ENCODE measurements at places on chromosomes 7 and 10.

GRCh38 chr7:123135960-123136359, 63.8 kb downstream of the SLC13A1 start:
- no peak for DNase-seq

GRCh38 chr10:61897671-61898434, 3.6 kb upstream of the ARID5B start:
- DNase-seq, result peak; percentile 40

DNA sequence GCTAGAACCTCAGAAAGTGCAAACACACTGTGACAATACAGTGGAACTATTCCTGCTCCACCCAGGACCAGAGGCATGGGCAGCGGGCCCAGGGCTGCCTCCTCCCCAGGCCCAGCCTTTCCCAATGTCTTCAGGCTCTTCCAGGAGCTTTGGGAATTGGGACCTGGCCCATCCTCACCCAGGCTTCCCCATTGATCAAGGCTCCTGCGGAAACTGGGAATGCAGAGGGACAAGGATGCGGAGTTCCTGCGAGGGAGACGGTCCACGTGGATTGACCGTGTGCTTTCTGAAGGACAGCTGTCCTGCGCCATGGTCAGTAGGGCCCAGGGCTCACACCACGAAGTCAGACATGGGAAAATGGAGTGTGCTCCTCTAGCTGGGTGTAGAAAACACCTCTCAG, 56.6 kb downstream of the CSGALNACT2 start:
- no peak for DNase-seq

GRCh38 chr10:97411406-97411805, 10.3 kb upstream of the RRP12 start:
- DNase-seq, result no peak

DNA sequence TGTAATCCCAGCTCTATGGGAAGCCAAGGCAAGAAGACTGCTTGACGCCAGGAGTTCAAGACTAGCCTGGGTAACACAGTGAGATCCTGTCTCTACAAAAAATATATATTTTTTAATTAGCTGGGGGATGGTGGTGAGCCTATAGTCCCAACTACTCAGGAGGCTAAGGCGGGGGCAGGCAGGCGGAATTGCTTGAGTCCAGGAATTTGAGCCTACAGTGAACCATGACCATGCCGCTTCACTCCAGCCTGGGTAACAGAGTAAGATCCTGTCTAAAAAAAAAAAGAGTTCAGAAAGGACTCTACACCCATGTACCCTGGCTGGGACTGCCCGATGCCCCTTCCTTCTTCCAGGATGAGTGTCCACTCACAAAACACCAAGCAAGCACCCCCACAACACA, 648.7 kb downstream of the PARD3 start:
- no peak for DNase-seq

GRCh38 chr10:73827346-73828089, 16.1 kb upstream of the NDST2 start:
- DNase-seq, result no peak

DNA sequence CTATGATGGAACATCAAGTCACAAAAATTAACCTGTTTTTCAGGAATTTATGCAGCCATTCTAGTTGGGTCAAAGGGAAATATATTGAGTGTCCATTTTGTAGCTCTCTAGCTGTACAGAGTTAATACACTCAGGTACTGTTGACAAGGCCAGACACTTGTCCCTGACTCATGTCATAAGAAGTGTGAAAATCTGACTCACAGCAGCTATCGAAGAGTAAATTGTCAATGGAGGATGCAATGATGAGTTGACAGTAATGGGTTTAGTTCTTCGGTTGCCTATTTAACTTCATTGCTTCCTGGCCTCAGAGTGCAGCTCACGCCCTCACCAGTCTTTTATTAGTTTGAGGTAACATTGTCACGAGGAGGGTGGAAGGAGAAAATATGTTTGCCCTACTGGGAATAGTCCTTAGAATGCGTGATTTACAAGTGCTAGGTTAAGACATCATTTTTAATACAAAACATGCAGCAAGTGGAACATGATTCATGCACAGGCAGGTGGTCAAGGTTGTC, 255.1 kb downstream of the XPNPEP1 start:
- no peak for DNase-seq

DNA sequence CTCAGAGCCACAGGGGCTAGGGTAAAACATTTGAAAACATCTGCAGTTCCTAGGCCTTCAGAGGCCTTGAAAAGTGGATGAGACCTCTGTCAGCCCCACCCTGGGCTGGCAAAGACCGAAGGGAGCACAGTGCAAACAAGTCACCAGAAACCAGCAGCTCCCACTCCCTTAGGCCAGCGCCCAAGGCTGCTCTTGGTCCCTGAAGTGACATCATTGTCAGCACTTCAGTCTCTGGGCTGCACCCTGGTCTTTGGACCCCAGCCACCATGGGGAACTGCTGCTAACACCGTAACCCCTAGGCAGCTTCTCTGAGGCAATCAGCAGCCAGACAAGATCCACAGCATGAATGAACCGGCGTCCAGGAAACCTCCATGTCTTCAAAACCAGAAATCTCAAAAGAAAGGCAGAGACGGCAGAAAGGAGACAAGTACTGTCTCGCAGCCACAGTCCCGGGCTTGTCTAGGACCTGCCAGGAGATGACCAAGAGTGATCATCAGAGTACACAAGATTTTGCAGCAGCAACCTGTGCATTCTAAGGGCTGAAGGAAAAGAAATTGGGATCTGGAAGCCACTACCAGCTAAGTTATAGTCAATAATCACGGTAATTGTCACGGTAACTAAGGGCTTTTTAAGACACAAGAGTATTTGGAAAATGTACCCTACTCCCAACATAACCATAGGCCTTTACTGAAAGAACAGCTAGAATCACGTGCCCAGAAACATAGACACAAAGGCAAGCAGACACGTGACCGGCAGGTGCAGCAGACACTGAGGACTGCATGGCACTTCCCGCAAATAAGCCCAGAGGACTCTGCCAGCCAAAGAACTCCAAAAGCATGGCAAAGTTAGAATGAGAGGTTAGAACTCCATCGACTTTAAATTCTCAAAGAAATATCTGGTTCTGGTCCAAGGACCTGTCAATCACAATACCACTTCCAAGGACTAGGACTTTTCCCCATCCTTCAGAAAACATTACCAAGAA, 23.3 kb downstream of the CPXM2 start:
- DNase-seq, result no peak

GRCh38 chr7:87146740-87147386, 5.4 kb upstream of the DMTF1 start:
- DNase-seq, result no peak

GRCh38 chr10:31593124-31593523, 274.1 kb downstream of the ZEB1 start:
- no peak for DNase-seq

DNA sequence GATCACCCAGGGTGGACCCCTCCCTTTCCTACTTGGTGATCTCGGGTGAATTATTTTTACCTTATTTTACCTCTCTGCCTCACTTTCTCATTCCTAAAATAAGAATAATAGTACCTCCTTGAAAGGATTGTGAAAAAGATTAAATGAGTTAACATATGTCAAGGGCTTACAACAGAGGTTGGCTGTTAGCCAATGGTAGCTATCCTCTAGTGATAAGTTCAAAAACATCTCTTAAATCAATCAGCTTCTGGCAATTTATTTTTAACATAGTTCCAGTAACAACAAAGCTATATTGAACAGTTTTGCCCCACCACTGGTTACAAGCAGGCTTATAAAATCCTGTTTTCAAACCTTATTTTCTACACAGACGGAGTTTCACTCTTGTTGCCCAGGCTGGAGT, 45.4 kb downstream of the TMEM168 start:
- DNase-seq, result no peak

DNA sequence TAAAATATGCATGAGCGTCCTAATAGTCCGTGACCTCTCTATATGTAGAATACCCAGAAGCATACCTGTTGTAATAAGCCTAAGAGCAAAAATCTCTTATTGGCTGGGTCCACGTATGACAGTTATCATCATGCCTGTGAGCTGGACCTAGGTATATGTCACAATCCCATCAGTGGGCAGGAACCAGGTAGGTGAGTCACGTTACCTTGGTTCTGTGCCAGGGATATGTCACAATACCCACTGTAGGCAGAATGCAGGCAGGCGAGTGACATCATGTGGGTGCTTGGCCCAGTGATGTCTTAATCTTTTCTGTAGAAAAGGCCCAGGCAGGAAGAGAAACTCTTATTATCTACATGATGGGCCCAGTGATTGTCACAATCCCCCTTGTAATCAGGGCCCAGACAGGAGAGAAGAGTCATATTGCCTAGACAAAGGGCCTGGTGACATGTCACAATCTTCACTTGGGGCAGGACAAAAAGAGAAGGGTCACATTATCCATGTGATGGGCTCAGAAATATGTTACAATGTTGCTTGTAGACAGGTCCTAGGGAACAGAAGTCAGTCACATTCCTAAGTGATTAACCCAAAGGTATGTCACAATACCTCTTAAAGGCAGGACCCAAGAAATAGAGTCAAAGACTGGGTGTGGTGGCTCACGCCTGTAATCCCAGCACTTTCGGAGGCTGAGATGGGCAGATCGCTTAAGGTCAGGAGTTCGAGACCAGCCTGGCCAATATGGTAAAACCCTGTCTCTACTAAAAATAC, 12.9 kb upstream of the ZNF736 start:
- DNase-seq, result no peak

DNA sequence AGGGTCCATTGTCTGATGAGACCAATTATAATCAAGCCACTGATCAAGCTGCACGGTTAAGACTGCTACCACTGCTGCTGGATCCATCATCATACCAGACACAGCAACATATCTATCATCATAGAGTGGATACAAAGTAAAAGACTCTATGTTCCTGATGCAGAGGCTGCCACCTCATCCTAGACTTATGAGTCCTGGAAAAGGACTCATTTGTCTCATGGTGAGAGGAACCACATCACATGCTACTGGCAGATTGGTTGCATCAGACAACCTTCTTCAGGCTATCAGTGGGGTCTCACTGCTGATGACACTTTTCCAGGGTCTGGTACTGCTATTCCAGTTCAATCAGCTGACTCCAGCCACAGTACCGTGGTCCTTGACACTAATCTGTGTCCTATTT, 79.0 kb downstream of the ABI1 start:
- no peak for DNase-seq

GRCh38 chr10:43237128-43237527, 29.7 kb downstream of the RASGEF1A start:
- DNase-seq, result no peak

DNA sequence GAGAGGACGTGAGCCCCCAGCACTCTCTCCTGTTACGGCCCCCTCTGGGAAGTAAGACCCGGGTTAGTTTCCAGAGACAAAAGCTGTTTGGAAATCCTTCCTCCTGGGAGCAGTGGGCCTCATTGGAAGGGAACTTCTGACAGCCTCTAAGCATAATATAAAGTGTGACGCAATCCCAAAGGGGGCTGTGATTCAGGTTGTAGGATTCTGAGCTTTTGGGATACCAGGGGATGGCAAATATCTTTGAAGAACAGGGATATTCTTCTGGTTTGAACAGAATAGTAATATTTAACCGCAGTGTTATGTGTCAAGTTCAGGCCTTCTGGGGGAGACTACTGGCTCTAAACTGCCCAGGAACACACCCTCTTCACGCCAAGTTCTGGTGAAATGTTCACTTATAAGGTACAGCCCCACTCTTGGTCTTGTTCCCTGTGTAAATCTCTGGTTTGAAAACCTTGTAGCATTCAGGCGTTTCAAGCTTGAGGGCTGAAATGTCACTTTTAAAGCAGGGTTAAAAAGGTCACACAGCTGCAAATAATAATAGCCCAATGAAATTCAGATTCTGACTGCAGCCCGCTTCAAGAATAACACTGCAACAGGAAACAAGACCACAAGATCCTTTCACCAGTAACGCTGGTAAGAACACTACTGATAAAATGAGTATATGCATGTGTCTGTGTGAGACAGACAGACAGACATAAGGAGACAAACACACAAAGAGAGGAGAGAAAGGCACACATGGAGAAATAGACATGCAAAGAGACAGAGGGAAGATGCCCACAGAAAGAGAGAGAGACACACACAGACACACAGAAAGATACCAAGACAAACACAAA, 69.0 kb downstream of the CREB5 start:
- no peak for DNase-seq

GRCh38 chr7:51459809-51460208, 143.2 kb upstream of the COBL start:
- no peak for DNase-seq

GRCh38 chr7:21352540-21353387, 75.1 kb upstream of the SP4 start:
- no peak for DNase-seq

GRCh38 chr7:132300599-132301277, 275.5 kb downstream of the PLXNA4 start:
- DNase-seq, result no peak

DNA sequence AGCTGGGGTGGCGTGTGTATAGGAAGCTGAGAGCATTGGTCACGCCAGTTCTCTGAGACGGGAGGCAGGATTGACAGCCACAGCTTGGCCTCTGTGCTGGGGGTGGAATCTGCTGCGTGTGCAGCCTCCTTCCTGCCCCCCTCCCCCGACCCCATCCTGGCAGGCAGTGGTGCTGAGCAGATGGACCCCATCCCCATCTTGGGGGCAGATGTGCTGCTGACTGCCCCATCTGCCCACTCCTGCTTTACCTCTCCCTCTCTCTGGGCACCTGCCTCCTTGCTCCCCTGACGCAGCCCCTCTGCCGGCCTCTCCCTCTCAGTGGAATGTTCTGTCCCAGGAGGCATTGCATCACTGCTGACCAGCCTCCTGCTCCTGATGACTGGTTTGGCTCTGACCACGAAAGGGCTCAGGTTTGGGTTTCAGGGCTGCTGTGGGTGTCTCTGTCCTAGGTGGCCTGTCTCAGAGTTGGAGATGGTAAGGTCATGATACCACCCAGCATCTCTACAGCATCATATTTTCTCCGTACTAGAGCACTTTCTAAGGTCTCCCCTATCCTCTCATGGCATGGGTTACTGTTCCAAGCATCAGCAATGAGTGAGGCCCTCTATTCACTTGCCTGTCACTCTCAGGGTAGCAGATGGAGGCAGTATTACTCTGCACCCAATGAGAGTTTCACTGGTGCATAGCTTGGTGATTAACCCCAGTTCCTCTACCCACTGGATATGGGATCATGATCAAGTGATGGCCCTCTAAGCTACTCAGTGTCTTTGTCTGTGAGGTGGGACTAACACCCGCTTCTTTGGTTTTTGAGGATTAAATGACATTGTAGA, 81.9 kb downstream of the RBM20 start:
- DNase-seq, result no peak

DNA sequence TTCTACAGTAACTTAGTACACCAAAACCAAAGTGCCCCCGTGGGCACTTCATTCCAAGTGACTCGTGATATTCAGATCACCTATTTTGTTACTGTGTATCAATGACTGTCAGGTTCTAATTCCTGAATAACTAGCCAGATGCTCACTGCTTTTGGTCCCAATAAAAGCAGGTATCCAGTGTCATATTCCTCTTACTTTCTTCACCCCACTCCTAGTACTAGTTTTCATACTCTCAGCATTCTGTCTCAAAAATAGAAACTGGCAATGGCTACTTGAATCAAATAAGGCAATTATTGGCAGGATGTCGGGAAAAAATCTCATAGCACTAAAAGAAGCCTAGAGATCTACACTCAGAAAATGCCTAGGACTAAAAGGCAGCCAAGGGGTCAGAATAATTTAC, 84.6 kb downstream of the ZNF467 start:
- DNase-seq, result no peak

- no peak for DNase-seq
Measured at GRCh38 chr10:49739426-49739825, 22.7 kb downstream of the OGDHL start.

GRCh38 chr7:75649462-75649861, 89.3 kb downstream of the HIP1 start:
- peak; percentile 62 for DNase-seq
